Activated CD4-positive, alpha-beta T cell treated with anti-CD3 and anti-CD28 coated beads, Interleukin-2, amount 10 ng/mL, durations not matched to agents 24 days and 14 days (primary cell): ENCODE measurements at places on chromosomes 4 and X. TPM values are rescaled to one million over a fixed set of nuclear protein-coding genes. Genes with fewer than 3 reads are reported as not detected.
A peak's percentile ranks its signal among the peaks of the same experiment; 100 is the strongest.

DNA sequence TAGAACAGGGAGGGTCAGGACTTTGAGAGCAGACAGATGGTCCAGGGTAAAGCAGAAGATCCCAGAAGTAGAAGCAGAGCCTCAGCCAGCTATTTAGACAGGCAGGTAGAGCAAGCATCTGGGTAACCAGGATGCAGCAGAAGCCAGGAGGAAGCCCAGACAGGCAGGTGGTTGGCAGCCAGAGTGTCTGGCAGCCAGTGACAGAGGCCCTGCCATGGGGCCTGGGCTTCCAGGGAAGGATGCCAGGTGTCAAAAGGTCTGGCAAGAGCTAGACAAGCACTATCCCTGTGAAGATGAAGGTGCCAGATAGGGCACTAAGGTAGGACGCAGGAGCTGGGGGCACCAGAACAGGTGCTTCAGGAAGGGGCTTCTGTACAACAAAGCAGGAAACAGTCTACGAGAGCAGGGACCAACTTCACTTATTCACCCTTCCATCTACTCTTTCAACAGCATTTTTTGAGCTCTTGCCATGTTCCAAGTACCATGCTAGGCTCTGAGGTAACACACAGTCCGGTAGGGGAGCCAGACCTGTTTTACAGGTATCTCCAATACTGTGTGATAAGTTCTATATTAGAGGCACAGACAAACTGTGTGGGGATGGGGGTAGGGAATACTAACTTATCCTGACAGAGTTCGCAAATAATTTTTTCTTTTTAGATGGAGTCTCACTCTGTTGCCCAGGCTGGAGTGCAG lies 38.1 kb upstream of the GJB1 start:
- H3K36me3 ChIP-seq: peaks cover 3% of the 10 kb centered on the region
- no peak for DNase-seq
- no peaks in the 10 kb centered on the region for H3K27me3 ChIP-seq
- peak overlapping the region; percentile 35 for H3K27ac ChIP-seq

The F8A3 gene
- 24.4 and 29.1 TPM in 2 replicates for total RNA-seq

DNA sequence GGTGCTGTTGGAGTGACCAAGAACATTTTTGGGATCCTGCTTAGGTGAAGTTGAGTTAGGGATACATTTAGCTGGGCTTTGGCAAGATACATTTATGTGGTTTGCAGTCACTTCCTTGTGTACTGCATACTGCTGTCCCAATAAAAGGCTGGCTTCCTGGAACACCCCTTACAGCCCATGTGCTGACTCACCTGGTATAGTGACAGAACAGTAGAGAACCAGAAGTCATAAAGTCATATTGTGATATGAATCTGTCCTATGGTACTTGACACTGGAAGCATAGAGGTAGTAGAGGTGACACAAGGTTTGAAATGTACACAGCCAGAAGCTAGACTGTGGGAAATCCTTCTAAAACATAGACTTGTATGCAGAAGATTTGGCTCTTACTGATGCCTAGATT lies 55.3 kb upstream of the SLC25A43 start:
- H3K4me3 ChIP-seq: no peak overlapping the region
- H3K4me1 ChIP-seq: no peaks in the 10 kb centered on the region
- H3K27ac ChIP-seq: no peak overlapping the region
- H3K36me3 ChIP-seq: no peaks in the 10 kb centered on the region

- H3K4me1 ChIP-seq: no peaks in the 10 kb centered on the region
- no peaks in the 10 kb centered on the region for H3K36me3 ChIP-seq
- H3K4me3 ChIP-seq: no peak overlapping the region
- H3K27me3 ChIP-seq: no peaks in the 10 kb centered on the region
- H3K27ac ChIP-seq: no peak overlapping the region
Observed at GRCh38 chrX:140318296-140318695, 186.6 kb downstream of the SOX3 start.

The PABPC1L2B gene
- total RNA-seq: not detected in 2 replicates

The ARHGEF38 gene
- not detected in 2 replicates for total RNA-seq

GRCh38 chrX:85026170-85026569 lies 22.5 kb downstream of the APOOL start:
- peaks cover 1% of the 10 kb centered on the region for H3K36me3 ChIP-seq
- no peak overlapping the region for H3K27ac ChIP-seq
- H3K4me3 ChIP-seq: no peak overlapping the region
- no peaks in the 10 kb centered on the region for H3K27me3 ChIP-seq

DNA sequence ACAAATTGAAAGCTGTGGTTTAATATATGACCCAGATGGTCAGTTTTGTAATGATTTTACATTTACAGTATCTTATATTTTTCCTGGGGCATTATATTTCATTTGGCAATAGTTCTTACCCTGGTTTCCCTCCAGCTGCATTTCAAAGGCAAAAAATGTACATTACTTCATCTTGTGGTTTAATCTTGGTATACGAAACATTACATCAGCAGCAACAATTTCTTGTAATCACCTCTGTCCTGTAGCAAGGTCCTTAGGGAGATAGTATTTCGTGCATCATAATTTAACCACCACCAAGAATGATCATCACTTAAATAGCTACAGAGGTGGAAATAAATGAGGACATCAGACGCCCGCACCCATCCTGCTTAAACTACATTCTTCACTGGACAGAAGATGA lies 48.8 kb downstream of the HS6ST2 start:
- DNase-seq: no peak
- no peak overlapping the region for H3K27ac ChIP-seq
- H3K4me3 ChIP-seq: no peak overlapping the region
- H3K36me3 ChIP-seq: no peaks in the 10 kb centered on the region
- H3K4me1 ChIP-seq: no peaks in the 10 kb centered on the region

DNA sequence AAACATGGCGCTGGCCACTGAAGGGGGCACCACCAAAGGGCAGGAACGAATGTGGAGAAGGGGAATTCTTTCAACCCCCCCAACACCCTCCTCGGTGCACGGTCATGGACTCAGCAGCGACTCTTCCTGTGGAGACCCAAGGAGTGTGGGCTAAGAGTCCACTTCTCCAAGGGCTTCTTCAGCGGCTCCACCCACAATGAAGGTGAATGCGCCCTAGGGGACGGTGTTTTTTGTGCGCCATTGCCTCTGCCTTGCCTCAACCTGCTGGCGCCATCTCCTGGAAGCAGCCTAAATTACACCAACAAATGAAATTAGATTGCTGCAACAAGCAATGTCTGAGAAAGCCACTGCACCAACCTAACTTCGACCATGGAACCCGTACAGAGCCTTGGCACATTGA lies 169.2 kb upstream of the MAGEB18 start:
- no peaks in the 10 kb centered on the region for H3K27me3 ChIP-seq
- H3K27ac ChIP-seq: no peak overlapping the region
- DNase-seq: peak; percentile 46

The MED14 gene
- total RNA-seq: 43.6 and 48.2 TPM in 2 replicates

GRCh38 chr4:108109997-108110416 lies 58.7 kb downstream of the LEF1 start:
- no peaks in the 10 kb centered on the region for H3K27me3 ChIP-seq
- DNase-seq: peak; percentile 57
- H3K4me3 ChIP-seq: peak overlapping the region; percentile 81
- H3K4me1 ChIP-seq: peaks cover 84% of the 10 kb centered on the region
- peak overlapping the region; percentile 90 for H3K27ac ChIP-seq
- H3K36me3 ChIP-seq: peaks cover 41% of the 10 kb centered on the region

The RHOXF1 gene
- not detected in 2 replicates for total RNA-seq

DNA sequence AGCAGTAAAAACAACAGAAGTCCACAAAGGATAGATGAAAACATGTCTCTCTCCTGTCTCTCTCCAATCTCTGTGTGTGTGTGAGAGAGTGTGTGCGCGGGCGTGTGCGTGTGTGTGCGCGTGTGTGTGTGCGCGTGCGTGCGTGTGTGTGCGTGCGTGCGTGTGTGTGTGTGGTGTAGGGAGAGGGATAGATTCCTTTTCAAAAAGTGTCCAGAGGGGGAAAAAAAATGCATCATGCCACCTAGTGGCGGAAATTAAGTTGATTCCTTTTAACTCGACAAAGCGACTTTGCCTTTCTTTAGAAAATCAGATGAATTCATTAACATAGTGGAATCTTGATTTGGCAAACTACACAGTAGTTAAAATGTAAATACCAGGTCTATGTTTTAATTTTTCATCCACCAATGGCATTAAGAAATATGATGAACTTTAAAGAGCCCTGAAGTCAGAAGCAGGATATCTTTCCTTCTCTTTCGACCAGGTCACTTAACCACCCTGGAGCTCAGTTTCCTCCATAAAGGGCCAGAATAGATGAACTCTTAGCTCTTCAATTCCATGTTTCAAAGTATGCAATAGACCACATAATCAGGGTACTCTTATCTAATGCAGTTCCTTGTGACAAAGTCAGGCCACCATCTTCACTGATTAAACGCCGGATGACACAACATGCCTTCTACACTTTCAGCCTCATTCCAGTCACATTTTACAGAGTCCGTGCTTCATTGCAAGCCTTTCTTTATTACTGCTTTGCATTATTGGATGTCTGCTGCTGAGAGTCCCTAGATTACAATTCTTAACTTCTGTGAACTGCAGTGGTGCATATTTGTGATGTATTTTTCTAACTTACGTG lies 162.8 kb downstream of the FBXO8 start:
- no peaks in the 10 kb centered on the region for H3K36me3 ChIP-seq
- no peak overlapping the region for H3K27ac ChIP-seq
- no peak overlapping the region for H3K4me3 ChIP-seq
- peak; percentile 63 for DNase-seq
- H3K27me3 ChIP-seq: peaks cover 27% of the 10 kb centered on the region
- no peaks in the 10 kb centered on the region for H3K4me1 ChIP-seq

- no peaks in the 10 kb centered on the region for H3K27me3 ChIP-seq
- no peak overlapping the region for H3K27ac ChIP-seq
- peaks cover 2% of the 10 kb centered on the region for H3K36me3 ChIP-seq
- no peaks in the 10 kb centered on the region for H3K4me1 ChIP-seq
- no peak for DNase-seq
Observed at GRCh38 chr4:1367230-1367935, 20.4 kb downstream of the UVSSA start.

- H3K4me3 ChIP-seq: no peak overlapping the region
- H3K27ac ChIP-seq: no peak overlapping the region
- H3K36me3 ChIP-seq: no peaks in the 10 kb centered on the region
- H3K27me3 ChIP-seq: peaks cover 56% of the 10 kb centered on the region
Observed at GRCh38 chr4:140157341-140157740, 3.4 kb upstream of the MAML3 start.

- DNase-seq: no peak
- no peaks in the 10 kb centered on the region for H3K36me3 ChIP-seq
- H3K27me3 ChIP-seq: no peaks in the 10 kb centered on the region
- no peak overlapping the region for H3K4me3 ChIP-seq
- H3K4me1 ChIP-seq: no peaks in the 10 kb centered on the region
Observed at GRCh38 chrX:121103381-121103780, 56.0 kb downstream of the GLUD2 start.

The MTTP gene
- total RNA-seq: not detected in 2 replicates

GRCh38 chr4:109177096-109177810 lies 125.2 kb downstream of the COL25A1 start:
- H3K4me1 ChIP-seq: no peaks in the 10 kb centered on the region
- H3K36me3 ChIP-seq: no peaks in the 10 kb centered on the region
- H3K27me3 ChIP-seq: peaks cover 17% of the 10 kb centered on the region
- DNase-seq: no peak

DNA sequence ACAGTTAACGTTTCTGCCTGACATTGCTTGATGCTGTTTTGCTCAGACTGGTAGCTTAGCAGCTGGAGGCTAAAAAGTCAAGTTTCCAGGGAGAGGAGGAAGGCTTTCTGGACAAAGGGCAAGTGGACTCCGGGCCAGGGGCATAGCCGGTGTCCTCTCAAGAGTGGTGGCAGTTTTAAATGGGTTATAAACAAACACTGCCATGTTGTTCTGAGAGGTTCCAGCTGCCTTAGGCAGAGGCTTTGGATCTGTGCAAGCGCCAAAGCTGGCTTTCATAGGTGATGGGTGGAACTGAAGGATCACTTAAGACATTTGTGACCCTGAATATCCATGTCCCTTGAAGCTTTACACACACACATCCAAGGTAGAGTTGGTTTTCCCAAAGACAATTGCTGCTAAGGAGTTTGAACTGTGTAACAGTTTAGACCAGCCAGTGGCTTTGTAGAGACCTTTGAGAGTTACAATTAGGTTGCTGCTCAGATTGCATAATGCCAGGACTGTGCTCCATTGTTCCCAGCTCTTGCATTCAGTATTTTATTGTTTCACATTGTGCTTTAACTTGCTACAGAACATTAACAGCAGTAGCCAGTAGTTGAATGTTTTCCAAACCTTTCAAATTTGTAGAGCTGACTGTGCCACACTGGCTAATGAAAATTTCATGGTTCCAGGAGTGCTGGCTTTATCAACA lies 54.1 kb upstream of the AP1S2 start:
- peaks cover 4% of the 10 kb centered on the region for H3K27me3 ChIP-seq
- no peak overlapping the region for H3K27ac ChIP-seq
- DNase-seq: no peak
- no peaks in the 10 kb centered on the region for H3K4me1 ChIP-seq
- no peaks in the 10 kb centered on the region for H3K36me3 ChIP-seq

DNA sequence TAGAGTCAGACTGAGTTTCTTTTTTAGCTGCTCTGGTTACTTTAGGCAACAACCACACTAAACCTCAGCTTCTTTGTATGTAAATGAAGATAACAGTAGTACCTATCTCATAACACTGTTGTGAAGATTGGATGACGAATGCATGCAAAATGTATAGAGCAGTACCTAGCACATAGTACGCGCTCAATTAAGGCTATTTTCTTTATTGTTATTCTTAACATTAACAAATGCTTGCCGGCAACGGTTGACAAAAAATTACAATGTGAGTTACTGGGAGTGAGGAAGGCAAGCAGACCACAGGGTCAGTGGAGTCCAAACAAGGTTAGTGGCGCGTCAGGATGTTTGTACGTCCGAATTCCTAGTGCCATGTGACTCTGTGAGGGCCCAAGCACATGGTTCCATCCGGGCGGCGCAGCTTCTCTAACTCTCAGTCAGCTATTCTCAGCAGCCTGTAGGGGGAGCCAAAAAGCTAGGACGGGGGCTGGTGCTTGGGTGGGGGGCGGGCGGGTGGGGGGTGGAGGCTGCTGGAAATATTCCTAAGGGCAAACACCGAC lies 821 bp upstream of the NALF2 start:
- no peak overlapping the region for H3K27ac ChIP-seq
- H3K36me3 ChIP-seq: no peaks in the 10 kb centered on the region
- H3K4me3 ChIP-seq: no peak overlapping the region
- H3K4me1 ChIP-seq: peaks cover 3% of the 10 kb centered on the region

The GNRHR gene
- not detected in 2 replicates for total RNA-seq

The NLGN4X gene
- not detected in 2 replicates for total RNA-seq

- peak; percentile 88 for DNase-seq
- H3K27ac ChIP-seq: peak overlapping the region; percentile 97
- H3K36me3 ChIP-seq: no peaks in the 10 kb centered on the region
- H3K4me3 ChIP-seq: peak overlapping the region; percentile 70
- no peaks in the 10 kb centered on the region for H3K27me3 ChIP-seq
Observed at GRCh38 chr4:36394352-36394903, 113.0 kb downstream of the DTHD1 start.

DNA sequence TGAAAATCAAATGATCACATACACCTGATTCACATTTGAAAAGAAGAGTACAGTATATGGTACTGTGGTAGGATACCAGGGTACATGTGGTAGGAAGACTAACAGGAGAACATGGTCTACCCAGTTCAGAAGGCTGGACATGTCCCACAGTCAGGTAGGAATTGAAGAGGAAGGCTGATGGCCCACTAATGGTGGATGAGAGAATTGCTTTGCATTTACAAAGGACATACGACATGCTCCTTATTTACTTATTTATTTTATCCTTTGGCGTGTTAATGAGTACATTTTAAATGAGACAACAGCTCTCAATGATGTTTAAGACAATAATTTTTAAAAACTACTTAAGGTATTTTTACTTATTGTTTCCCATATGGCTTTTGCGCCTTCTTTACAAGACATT lies 106.7 kb upstream of the BMP2K start:
- H3K4me1 ChIP-seq: peaks cover 14% of the 10 kb centered on the region
- no peak overlapping the region for H3K27ac ChIP-seq
- H3K4me3 ChIP-seq: no peak overlapping the region
- no peak for DNase-seq
- no peaks in the 10 kb centered on the region for H3K27me3 ChIP-seq
